ENCODE measurements at places on chromosomes 2 and 18.

DNA sequence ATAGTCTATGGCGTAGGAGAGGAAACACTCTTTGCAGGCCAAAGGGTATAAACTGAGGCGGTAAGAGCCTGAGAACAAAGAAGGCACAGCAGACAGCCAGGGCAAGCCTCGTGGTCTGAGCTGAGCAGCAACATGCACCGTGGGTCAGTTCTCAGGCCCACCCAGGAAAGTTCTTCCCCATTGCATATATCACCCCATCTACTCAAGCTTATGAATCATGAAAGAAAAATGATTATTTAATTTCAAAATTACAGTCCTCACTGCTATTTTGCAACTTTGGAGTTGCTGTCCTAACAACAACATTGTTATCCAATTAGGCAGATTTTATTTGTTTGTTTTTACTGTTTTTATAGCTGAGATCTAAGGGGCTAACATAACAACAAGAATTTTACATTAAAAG lies 54.7 kb upstream of the RIOK3 start:
- DNase-seq = no peak

DNA sequence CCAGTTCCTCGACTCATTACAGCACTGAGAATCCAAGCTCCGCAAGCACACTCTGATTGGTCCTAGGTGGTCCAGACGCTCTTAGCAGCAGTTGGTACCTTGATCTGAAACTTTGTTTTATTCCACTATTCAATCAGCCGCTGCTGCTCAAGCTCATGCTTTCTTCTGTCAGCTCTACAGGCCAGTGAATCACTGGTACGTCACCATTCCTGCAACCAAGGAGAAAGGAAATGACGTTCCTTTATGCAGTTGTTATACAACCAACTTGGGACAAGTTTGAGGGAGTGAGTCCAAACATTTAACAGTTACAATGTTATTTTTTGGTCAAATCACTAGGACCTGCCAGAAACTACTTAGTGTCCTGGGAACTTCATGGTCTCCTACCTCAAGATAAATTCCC lies 398.8 kb upstream of the TMEFF2 start:
- no peak for DNase-seq

DNA sequence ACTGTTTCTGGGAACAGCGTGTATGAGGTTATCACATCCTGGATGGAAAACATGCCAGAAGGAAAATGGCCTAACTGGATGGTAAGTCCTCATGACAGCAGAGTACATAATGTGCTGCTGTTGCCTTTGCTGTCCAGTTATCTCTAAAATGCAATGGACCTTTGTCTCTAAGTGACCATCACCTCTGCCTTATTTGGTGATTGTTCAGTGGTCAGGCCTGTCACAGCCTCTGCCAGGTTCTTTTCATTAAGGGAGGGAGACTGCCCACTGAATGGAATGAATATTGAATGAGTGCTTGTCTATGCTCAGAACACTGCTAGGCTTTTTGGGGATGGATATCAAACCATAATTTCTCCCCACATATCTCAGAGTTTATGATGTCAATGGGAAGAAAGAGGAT lies 29.0 kb downstream of the SLC3A1 start:
- DNase-seq = no peak

DNA sequence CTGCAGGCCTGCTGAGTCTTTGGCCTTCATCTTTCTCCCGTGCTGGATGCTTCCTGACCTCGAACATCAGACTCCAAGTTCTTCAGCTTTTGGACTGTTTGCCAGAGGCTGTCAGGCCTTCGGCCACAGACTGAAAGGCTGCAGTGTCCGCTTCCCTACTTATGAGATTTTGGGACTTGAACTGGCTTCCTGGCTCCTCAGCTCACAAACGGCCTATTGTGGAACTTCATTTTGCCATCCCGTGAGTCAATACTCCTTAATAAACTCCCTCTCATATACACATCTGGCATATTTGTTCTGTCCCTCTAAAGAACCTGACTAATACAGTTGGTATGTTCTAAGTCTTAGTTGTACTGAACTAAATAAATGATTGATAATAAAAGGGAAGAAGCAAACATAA lies 702.8 kb upstream of the LINC00305 start:
- no peak for DNase-seq

DNA sequence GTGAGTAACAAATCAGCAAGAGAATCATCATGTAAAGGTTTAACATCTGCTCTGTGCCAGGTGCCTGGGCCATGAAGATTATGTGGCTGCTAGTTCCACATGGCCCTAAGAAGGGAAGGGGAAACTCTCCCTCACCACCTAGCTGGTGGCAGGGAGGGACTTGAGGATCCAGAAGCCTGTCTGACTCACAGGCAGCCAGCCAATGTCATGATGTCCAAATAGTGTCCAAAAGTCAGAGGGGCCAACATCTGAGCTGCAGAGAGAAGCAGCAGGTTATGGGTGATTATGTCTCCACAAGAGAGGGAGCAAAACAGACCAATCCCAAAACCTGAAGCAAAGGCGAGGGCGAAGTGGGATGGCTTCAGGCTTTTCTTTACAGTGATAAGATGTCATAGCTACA lies 61.9 kb upstream of the SPP2 start:
- DNase-seq = no peak

- DNase-seq = no peak
Observed at GRCh38 chr2:46273919-46274318, 23.3 kb upstream of the EPAS1 start.

DNA sequence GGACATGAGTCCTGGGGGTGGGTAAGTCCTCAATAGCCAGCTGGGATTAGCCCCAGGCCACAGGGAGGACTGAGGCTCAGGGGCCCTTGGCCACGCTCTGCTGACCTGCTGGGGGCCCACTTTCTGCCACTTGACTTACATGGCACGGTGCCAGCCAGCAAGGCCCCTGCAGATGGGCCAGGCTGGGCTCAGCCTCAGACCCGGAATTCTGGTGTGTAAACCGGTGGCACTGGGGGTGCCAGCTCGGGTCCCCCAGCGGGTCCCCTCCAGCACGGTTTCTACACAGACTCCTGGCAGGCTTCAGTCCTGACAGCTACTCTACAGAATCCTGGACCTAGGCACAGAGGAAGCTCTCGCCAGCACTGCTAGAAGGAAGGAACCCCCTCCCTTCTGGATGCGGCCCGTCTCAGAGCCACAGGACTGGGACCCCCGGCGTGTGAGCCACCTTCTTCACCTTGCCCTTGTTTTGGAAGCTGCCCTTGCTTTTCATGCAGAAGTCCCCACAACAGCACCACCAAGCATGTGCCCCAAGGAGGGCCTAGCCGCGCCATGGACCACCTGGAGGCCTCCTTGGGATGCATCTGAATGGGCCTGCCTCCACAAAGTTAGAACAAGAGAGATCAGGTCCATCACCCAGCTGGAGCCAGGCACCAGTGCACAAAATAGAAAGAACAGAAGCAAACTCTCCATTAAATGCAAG lies 8.0 kb downstream of the HDAC4 start:
- no peak for DNase-seq

Measured in kidney (tissue), 22 donors.